ENCODE measurements at places on chromosomes 6 and 20.

DNA sequence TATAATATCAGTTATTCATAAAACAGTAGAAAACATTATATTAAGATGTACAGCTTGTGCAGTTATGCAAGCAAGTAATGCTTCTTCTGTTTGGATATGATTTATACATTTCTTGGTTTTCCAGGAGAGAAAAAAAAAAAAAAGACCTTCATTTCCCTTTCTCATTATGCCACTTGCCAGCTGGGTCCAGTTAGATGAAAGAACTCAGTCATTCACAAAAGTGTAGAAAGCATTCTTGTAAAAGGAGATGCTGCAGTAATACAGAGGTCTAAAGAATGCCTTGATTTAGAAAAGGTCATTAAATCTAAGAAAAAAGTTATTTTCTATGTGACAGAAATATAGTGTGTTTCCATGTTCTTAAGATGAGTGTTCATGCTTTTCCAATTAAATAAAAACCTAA is 7.4 kb downstream of the PDE7B start:
- no peak for DNase-seq

- DNase-seq, result no peak
Observed at GRCh38 chr6:113148566-113148965, 708.6 kb upstream of the MARCKS start.

GRCh38 chr6:14141351-14142062 is 23.9 kb downstream of the CD83 start:
- DNase-seq, result no peak

DNA sequence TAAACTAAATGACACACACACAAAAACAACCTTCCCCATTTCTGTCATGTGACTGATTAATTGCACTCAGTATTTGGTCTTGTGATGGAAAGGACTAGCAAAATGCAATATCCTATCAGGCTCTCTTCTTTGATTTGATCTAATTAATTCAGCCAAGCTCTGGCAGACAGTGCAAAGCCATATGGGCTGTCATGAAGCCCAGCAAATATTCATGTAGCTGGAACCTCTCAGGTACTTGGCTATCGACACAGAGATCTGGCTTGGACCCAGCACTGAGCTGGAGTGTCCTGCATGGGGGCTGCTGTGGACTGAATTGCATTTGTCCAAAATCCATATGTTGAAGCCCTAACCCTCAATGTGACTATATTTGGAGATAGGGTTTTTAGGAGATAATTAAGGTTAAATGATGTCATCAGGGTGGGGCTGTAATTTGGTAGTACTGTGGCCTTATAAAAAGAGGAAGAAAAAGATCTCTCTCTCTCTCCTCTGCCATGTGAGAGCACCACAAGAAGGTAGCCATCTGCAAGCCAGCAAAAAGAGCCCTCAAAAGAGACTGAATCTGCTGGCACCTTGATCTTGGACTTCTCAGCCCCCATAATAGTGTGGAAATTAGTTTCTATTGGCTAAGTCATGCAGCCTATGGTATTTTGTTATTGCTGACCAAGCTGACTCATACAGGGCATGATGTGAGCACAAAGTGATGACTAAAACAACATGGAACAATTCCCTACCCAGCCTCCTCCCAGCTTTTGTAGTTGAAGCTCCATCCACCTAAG is 77.1 kb downstream of the STMND1 start:
- DNase-seq, result no peak

DNA sequence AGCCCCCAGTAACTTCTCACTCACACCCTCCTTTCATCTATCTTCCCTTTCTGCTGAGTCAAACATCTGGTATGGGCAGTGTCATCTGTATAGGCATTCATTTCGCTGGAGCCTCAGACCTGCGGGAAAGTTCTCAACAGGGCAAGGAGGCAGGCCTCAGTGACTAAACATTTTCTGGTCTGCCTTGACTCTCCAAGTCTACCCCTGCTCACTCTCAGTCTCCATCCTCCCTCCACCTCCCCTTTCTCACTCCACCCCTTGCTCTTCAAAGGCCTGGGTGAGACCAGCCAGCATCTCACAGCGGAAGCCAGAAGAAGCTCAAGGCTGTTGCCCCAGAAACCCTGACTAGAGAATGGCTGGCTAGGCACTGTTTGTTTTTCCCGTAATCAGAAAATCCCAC is 105.0 kb upstream of the BEND6 start:
- DNase-seq, result no peak

- no peak for DNase-seq
Observed at GRCh38 chr6:3285049-3285639, 26.4 kb downstream of the PSMG4 start.

GRCh38 chr6:79946272-79947190 is 822 bp downstream of the ELOVL4 start:
- DNase-seq, result no peak

- no peak for DNase-seq
Observed at GRCh38 chr20:57375652-57376230, 15.5 kb upstream of the RBM38 start.

GRCh38 chr6:20479526-20479925 is 54.7 kb upstream of the CDKAL1 start:
- no peak for DNase-seq

- DNase-seq, result peak; percentile 29
Observed at GRCh38 chr6:44431118-44431725, 43.7 kb downstream of the CDC5L start.

- no peak for DNase-seq
Observed at GRCh38 chr6:126202707-126203106, 137.2 kb upstream of the CENPW start.

- DNase-seq, result no peak
Observed at GRCh38 chr20:25018425-25018824, 25.9 kb upstream of the APMAP start.

DNA sequence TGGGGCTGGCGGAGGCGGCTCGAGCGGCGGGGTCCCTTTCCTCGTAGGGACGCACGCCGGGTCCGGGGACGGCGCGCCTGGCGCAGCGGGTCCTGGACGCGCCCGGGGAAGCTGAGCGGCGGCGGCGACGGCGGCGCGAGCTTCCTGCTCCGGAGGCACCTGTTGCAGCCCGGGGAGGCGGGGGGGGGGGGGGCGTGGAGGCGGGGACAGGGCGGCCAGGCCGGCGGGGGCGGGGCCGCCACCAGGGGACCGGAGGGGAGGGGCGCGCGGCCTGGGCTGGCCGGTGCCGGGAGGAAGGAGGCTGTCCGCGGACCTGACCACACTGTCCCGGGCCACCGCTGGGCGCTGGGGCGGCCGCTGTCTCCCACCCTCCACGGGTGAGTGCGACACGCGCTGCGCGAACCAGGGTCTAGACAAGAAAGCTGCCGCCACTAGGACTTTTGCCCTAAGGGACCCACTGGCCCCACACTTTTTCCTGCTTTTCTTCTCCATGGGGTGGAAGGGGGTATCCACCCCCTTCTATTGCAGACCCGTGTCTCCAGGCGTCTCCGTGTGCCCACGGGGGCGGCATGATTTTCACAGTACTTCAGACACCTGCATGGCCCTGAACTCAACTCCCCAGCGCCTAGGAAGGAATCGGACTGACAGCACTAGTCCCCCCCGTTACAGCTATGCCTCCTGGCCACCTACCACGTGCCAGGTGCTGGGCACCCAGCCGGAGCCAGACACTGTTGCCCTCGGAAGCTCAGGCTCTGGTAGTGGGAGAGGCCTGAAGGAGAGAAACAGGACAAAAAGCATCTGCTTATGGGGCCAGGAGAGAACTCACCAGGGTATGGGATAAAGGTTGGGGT is at the start of gene NFATC2:
NFATC2 (minus strand) TSS at position 149 of the 851 bp plus-strand sequence. CDS start 220 bp downstream, outside the sequence.
- DNase-seq, result peak; percentile 22

GRCh38 chr20:32050851-32051556 is 1.0 kb upstream of the HCK start:
- DNase-seq, result no peak

DNA sequence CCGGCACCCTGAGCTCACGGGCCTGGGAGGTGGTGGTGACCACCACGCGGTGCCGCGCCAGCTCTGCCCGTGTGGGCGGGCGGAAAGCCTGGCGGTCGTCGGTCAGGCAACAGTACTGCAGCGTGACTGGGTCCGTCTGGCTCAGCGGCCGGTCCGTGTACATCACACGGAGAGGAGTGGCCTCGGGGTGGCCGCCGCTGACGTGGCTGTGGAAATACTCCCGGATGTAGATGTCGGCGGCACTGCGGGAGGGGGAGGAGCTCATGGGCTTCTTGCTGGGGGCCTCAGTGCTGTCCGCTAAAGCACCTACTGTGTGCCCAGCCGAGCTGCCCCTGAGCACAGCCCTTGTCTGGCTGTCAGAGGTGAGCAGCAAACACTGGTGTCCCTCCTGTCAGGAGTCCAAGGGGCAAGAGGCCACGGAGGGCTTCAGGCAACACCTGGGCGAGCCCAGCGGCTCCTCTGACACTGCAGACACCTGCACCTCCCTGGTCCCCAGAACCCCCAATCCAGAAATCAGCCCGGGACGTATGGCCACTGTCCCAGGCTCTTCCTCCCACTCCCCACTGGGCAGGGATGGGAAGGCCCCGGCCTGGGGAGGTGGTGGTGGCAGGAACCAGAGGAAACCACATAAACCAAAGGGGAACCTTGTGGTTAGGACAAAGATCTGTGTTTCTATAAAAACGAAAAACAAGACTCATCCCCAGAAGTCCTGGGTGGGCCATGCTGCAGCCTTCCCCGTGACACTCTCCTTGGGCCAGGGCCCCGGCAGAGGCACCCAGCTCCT is 6.5 kb downstream of the HELZ2 start:
- DNase-seq, result peak; percentile 39

GRCh38 chr6:12968290-12968689 is 251.7 kb downstream of the PHACTR1 start:
- no peak for DNase-seq

GRCh38 chr6:9933677-9934076 is 481.2 kb downstream of the TFAP2A start:
- no peak for DNase-seq

DNA sequence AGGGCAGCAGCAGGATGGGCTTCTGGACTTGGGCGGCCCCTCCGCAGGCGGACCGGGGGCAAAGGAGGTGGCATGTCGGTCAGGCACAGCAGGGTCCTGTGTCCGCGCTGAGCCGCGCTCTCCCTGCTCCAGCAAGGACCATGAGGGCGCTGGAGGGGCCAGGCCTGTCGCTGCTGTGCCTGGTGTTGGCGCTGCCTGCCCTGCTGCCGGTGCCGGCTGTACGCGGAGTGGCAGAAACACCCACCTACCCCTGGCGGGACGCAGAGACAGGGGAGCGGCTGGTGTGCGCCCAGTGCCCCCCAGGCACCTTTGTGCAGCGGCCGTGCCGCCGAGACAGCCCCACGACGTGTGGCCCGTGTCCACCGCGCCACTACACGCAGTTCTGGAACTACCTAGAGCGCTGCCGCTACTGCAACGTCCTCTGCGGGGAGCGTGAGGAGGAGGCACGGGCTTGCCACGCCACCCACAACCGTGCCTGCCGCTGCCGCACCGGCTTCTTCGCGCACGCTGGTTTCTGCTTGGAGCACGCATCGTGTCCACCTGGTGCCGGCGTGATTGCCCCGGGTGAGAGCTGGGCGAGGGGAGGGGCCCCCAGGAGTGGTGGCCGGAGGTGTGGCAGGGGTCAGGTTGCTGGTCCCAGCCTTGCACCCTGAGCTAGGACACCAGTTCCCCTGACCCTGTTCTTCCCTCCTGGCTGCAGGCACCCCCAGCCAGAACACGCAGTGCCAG is at the start of gene TNFRSF6B:
TNFRSF6B (plus strand) TSS at position 25 of the 729 bp plus-strand sequence; CDS start at position 141, 116 bp downstream.
- DNase-seq, result peak; percentile 36

DNA sequence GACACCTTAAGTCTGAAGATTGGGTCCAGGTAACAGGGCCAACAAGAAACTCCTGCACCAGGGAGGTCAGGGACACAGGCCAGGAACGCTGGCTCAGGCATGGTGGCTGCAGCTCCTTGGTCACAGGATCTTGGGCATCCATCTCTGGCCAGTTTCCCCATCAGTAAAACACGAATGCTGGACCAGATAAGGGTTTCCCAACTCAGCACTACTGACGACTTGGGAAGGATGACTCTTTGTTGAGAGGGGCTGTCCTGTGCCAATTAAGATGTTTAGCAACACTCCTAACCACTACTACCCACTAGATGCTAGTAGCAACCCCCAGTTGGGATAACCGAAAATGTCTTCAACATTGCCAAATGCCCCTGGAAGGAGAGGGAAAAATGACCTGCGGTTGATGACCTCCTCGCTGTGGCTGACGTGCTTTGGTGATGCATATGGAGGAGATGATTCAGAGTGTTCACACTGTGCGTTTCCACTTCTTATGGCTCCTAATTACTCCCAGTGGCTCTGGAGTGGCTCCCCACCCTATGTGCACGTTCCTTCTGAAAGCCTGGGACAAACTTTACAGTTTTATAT is 261.9 kb downstream of the CDH26 start:
- DNase-seq, result no peak

DNA sequence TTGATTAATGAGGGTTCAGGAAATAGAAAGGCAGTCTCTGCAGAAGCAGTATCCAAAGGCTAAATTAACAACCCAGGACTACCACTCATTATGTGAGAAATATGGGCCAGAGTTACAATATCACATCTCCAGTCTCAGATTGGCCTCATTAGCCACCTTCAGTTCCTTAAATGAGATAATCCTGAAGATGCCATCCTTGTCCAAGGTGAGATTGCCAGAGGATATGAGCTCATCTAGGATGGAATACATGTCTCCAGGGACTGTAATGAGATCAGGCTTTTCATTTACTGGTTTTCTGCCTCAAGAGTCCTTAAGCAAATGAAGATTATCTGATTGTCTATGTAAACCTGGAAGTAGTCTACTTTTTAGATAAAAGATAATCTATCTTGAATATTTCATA is 196.3 kb downstream of the FUT9 start:
- DNase-seq, result no peak

- no peak for DNase-seq
Observed at GRCh38 chr6:125519367-125519766, 217.6 kb upstream of the HDDC2 start.

DNA sequence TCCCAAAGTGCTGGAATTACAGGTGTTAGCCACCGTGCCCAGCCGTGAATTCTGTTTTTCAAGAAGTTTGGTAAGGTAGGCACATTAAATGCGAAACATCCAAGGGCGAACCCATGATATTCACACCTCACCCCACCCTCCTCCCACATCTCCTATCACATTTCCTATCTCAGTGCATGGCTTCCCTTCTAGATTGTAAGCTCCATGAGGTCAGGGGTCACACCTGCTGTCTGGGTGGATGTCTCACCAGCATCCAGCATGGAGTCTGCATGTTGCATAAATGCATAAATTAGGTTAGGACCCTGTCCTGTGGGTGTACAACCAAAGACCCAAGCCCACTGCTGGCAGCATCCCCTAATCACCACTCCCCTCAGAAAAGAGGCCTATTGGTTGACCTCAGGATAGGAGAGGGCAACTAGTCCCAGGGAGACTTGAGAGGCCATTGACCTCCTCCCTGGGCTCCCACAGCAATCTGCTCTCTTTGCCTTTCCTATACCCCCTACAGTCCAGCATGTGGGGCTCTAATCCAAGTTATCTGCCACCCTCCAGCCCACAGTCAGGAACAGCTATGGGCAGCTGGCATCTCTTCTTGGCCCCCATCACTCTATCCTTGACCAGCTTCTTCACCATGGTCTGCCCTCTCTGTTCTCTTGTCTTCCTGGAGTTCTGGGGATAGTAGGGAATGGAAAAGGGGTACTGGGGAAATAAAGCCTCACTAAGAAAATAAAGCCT is 4.2 kb downstream of the PRRT1 start:
- no peak for DNase-seq

- DNase-seq, result no peak
Observed at GRCh38 chr6:134529921-134530320, 212.0 kb upstream of the SGK1 start.

GRCh38 chr6:42367353-42368011 is 84.2 kb downstream of the TRERF1 start:
- DNase-seq, result peak; percentile 10

All from stimulated activated CD4-positive, alpha-beta T cell treated with anti-CD3 and anti-CD28 coated beads, Interleukin-4, amount 100 ng/mL, for 1 hour (primary cell).